ENCODE measurements at places on chromosomes 16 and 17.

DNA sequence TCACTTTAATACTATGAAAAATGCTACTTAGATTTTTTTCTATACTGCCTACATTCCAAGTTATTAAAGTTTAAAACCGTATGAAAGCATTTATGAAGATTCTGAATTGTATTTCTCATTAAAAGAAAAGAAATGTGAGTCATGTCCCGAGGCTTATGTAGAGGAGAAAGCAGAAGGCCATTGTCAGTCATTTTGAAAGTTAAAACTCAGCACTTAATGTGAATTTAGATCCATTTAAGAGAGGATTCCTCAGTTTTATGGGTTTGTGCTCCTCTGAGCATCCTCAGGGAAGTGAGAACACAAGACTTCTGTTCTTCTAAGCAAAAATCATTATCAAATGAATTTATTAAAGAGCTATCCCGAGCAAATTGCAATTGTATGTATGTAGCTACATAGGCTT is 11.8 kb downstream of the C17orf75 start:
- DNase-seq, result no peak

DNA sequence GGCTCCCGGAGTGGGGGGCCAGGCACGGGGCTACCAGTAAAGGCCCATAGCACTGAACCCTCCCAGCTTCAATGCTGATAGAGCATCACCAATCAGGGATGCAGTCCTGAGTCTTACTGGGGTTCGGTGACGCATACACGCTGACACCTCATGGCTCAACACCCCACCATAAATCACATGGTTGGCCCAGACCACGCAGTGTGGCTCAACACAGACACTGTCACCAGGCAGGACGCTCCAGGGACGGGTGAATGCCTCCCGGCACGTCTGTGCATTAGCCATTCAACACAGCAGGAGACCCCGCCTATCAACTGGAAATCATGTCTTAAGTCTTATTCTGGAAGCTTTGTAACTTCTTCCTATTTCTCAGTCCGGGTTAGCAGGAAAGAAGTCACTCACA is 35.0 kb downstream of the NECAB2 start:
- DNase-seq, result no peak

GRCh38 chr17:30290696-30291542 is 825 bp downstream of the BLMH start:
- DNase-seq, result peak; percentile 48

DNA sequence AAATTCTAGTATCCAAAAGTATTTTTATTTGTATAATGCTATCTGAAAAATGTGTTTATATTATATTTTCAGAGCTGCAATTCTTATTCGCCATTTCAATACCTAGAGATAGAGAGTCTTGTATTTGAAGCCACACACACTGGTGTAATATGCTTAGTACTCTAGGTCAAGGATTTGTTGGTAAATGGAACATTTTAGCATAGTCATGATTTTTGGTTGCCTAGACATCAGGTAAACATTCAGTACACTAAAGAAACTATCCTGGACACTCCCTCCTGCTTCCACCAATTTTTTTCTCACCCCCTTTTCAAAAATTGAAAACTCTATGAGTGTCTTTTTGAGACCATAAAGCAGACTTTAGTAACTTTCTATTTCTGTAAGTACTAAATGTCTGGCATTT is 20.8 kb downstream of the ABHD15 start:
- no peak for DNase-seq

- peak; percentile 16 for DNase-seq
Measured at GRCh38 chr16:1102921-1103635, 7.0 kb upstream of the C1QTNF8 start.

GRCh38 chr17:11330006-11330405 is 89.0 kb downstream of the SHISA6 start:
- DNase-seq, result no peak

- no peak for DNase-seq
Measured at GRCh38 chr16:35188288-35189155, 1729.1 kb downstream of the TP53TG3F start.

- no peak for DNase-seq
Measured at GRCh38 chr16:88812513-88813268, 963 bp upstream of the APRT start.

DNA sequence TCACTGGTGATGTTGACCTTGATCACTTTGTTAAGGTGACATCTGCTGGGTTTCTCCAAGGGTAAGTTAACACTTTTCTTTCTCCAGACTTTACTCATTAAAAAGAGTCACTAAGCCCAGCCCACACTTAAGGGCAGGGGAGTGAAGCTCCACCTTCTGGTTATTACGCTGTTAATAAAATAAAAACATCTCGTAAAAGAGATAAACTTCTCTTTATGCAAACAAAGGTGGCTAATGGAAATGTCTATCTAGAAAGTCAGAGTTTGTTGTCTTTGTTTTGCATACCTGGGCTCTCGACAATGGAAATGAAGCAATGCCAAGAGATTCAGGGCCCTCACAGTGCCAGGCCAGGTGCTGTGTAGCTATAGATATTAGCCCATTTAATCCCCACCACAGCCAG is 134.4 kb downstream of the ZFHX3 start:
- DNase-seq, result no peak

DNA sequence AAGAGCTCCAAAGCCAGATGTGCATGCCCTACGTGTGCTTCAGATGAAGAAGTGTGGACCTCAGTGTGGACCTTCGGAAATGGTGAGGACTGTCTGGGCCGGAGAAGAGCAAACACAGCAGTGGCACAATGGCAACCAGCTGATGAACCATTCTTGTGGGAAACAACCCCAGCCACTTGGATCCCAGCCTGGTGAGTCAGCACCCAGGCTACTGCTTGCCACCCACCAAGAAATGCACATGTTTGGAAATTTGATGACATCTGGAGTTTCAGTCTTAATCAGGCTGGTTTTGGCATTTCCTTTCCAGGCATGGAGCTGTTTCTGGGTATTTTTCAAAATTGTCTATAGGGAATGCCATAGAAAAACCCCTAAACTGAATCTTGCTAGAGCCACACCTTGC is 42.7 kb downstream of the DYNLRB2 start:
- DNase-seq, result no peak

DNA sequence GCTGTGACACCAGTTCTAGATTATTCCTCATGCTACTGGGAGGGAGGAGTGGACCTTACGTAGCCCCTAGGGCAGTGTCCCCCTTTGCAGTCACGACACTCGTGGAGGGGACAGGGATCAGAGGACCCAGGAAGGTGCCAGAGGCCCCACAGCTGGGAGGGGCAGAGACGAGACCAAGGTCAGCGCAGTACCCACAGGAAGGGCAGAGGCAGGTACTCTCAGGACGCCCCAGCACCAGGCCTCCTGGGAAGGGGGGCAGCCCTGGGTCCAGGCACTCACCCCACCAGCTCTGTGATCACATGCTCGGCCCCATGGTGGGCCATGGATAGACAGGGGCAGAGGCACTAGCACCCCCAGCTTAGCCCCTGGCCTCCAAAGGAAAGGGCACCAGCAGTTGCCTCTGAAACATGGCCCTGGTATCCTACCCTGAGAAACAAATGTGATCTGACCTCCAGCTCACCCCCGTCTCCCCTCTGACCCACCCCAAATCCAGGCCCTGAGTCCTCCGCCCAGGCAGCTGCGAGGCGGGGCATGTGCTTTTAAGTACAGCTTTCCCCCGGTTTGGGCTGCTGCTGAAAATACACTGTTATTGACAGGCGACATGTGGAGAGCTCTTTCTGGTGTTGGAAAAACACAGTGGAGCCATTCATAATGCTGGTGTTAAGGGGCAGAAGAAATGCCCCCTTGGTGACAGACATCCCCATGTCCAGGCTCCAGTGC is 361.9 kb downstream of the C16orf95 start:
- no peak for DNase-seq

GRCh38 chr16:5619304-5619703 is 521.7 kb upstream of the EEF2KMT start:
- DNase-seq, result no peak

DNA sequence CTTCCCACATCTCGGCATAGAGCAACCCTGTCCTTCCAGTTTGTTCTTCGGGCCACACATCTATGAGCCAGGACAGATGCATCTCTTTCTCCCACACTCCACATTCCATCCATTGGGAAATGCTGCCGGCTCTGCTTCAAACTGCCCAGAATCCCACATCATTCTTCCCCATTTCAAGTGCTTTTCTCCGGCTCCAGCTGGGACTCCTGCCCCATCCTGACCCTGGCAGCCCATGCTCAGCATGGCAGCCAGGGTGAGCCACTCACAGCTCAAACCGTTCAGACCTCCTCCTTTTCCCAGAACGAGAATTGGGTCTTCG is 132.8 kb upstream of the SDK2 start:
- peak; percentile 39 for DNase-seq

GRCh38 chr17:78717431-78717980 is 64.6 kb downstream of the CYTH1 start:
- DNase-seq, result no peak

- no peak for DNase-seq
Measured at GRCh38 chr16:73274140-73274539, 226.2 kb upstream of the ZFHX3 start.

- DNase-seq, result peak; percentile 46
Measured at GRCh38 chr17:42107597-42108576, 4.6 kb downstream of the DHX58 start.

DNA sequence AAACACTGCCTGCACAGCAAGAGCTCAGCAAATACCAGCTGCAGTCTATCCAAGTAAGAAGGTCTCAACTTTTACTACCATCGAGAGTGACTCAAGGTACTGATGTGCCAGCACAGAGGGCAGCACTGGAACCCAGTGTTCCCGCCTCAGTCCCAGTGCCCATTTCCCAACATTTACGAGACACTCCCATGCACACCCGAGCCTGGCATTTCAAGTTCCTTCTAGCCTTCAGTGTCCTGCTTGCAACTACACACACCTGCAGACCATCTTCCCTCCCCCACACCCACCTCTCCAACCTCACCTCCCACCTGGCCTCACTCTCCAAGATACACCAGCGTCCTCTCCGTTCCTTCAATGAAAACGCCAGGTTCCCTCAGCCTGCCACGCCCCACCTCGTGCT is 3.2 kb downstream of the KLHDC4 start:
- DNase-seq, result no peak

DNA sequence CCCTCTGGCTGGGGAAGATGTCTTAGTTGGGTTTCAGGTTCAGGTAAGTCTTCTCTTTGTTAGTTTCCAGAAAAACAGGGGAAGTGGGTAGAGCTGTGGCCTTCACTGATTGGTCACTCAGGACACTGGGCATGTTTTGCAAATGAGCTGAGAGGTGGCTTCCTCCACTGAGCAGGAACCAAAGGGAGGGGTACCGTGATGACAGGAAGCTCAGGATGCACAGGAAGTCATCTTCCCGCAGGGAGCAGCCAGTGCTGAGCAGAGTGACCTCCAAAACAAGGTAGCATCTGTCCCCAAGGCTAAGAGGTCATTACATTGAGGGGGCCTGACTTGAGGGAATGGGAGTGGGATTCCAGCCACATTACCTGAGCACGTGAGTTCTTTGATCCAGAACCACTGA is 5.6 kb downstream of the NT5C start:
- no peak for DNase-seq

GRCh38 chr17:42853597-42853967 is 2.6 kb downstream of the AOC3 start:
- DNase-seq, result no peak

GRCh38 chr16:30745082-30745481 is 3.1 kb upstream of the PHKG2 start:
- DNase-seq, result no peak

DNA sequence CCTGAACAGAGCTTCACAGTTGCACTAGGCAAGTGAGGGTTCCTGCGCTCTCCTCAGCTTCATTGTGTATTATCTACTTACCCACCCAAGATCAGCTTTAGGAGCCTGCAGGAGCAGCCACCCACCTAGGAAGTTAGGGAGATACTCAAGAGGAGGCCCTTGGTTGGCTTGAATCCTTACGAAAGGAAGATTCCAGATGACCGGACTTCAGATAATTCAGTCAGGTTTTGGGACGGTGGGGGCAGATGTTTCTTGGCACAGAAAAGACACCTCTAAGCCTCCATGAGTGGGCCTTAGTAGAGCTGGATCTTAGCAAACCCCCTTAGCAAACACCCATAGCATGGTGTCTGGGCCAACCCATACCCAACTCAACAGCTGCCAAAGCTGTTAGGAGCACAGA is 2.4 kb upstream of the CBFB start:
- no peak for DNase-seq

DNA sequence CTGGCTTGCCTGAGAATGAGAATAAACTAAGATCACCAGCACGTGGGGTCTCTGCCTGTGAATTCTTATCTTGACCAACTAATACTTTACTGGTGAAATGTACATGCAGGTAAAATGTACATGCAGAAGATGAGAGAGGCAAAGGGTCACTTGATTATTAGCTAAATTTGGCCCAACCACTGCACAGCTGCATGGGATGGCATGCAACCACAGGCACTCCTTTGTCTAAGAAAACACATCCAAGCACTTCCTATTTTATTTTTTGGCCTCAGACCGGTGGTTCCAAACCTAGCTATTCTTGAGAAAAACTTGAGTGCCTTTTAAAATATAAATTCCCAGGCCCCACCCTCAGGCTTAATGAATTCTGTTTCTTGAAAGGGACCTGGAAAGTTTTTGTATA is 77.9 kb downstream of the SYCE1L start:
- DNase-seq, result no peak

GRCh38 chr17:77214743-77215142 is 74.0 kb downstream of the SEC14L1 start:
- DNase-seq, result no peak

DNA sequence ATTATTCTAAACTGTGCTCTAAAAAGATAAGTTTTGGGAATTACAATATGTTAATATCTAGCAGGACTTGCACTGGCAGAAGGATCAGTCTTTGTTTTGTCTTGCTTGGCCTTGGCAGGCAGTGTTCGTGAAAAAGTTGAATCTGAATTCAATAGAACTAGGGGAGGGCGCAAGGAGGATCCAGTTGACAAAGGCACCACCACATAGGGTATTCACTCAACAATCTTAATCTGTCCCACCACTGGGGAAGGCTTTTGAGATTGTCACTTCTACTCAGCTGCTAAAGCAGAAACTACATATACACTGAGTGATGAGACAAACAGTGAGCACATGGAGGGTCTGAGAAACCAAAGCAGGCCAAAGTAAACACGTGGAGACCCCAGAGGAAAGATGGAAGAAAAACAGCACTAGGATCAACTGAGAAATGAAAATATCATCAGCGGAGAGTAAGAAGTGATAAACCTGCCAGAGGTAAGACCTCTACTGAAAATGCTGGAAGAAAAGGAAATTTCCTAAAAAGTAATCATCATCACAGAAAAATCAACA is 2.4 kb downstream of the AMFR start:
- DNase-seq, result no peak

Measured in umbilical cord (tissue), 2 donors.